Hematopoietic multipotent progenitor cell treated with erythropoietin and hydrocortisone succinate and interleukin-3 and kit ligand, for 6 days (in vitro differentiated cells): ENCODE measurements at places on chromosomes 5 and 9.
A peak's percentile ranks its signal among the peaks of the same experiment; 100 is the strongest.

DNA sequence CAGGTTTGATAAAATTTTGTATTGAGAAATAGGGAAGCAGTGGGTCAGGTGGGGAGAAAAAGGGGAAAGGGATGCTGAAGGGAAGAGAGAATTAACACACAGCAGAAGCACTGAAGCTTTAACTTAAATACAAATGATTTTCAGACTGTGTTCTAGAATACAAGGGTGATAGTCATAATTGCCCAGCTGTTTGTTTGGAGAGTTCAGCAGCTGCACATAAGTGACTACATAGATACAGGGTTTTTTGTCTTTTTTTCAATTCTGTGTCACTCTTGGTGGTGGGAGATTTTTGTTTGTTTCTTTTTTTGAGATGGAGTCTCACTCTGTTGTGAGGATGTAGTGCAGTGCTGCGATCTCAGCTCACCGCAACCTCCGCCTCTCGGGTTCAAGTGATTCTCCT, 590.4 kb upstream of the SEMA6A start:
- no peak for DNase-seq

- peak; percentile 31 for DNase-seq
These were observed 80.2 kb upstream of the MIER3 start for GRCh38 chr5:57032151-57032551.

DNA sequence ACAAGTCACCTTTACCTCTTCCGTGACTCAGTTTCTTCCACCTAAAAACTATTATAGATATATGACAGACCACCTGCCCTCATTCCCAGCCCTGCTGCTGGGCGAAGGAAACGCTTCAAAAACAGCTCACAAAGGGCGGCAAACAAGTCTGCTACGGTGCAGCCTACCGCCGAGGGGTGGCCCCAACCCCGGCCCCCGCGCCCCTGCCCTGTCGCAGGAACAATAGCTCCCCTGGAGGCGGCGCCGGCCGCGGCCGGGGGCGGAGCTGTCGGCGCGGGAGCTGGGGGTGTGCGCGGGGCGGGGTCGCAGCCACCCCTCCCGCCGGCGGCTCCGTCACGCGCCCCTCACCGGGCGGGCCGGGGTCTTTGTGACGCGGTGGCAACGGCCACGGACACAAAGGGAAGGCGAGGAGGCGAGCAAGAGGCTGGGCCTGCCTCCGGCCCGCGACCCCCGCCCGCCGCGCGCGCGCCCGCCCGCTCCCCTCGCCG, at the start of gene TMEFF1:
TSS of gene TMEFF1 (plus strand) at position 362 of the 488 bp plus-strand sequence. CDS start 396 bp downstream, outside the sequence.
- peak; percentile 53 for DNase-seq

DNA sequence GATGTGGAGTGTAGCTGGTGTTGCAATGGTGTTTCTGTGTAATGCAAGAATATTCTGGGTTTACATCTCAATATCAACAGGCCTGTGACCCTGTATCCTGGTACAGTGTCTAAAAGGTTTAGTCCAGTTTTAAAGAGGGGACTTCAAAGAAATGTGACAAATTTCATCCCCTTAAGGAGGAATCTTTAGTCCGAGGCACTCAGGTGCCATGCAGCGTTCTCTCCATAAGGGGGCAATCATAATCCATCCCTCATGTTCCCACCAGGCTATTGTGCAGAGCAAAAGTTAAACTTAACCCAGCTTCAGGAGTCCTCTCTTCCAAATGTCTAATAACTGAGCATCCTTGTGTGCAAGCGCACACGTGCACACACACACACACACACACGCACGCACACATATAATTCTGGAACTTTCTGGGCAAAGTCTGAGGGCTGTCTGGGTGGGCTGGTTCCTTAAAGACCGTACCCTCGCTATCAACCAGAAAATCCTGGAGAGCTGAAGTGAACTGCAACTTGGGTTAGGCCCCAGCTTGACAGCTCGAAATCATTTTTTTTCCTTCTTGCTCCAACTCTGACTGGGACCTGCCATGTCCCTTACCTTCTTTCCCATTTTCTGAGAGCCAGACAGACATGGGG, 46.0 kb downstream of the CRB2 start:
- DNase-seq, result peak; percentile 79

- no peak for DNase-seq
These were observed 221.2 kb upstream of the ANKRD55 start for GRCh38 chr5:56454219-56454862.
